ENCODE measurements at places on chromosomes 3 and 15.

- DNase-seq = no peak
These were observed 251.2 kb upstream of the ZPLD1 start for GRCh38 chr3:102183623-102184022.

GRCh38 chr15:99180086-99180963, 69.1 kb downstream of the TTC23 start:
- DNase-seq = no peak

GRCh38 chr3:127763816-127764215, 58.5 kb downstream of the MGLL start:
- no peak for DNase-seq

DNA sequence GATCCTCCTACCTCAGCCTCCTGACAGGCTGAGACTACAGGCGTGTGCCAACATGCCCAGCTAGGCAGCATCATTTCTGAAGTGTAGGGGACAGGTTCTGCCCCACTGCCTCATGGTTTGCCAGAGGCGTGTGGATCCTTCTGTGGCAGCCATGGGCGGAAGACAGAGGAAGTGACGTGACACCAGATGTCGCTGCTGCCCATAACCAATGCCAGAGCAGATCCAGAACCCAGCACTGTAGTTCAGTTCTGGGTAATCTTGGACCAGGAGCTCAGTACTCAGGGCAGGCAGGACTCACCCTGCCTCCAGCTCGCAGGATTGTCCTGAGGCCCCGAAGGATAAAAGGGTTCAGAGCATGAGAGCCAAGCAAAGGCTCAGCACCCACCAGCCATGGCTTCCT, 8.2 kb downstream of the RBPMS2 start:
- no peak for DNase-seq

DNA sequence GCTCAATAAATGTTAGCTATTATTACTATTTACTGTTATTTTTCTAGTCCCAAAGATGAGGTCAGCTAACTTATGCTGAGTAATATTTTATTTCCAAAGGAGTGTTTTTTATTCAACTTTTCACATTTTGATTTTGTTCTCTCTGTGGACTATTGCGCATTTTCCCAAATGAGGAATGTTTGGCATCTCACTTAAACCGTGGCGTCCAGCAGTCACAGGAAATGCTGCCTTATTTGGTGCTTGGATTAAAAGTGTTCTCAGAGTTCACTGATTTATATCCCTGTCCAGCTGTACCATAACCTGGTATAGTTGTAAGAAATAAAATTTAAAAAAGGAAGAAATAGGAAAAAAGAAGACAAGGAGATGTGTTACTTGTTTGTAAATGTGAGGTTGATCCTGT, 166.8 kb downstream of the THSD4 start:
- DNase-seq = no peak

GRCh38 chr15:91950054-91950453, 96.5 kb downstream of the SLCO3A1 start:
- no peak for DNase-seq

GRCh38 chr3:242602-243355, 46.2 kb downstream of the CHL1 start:
- no peak for DNase-seq

DNA sequence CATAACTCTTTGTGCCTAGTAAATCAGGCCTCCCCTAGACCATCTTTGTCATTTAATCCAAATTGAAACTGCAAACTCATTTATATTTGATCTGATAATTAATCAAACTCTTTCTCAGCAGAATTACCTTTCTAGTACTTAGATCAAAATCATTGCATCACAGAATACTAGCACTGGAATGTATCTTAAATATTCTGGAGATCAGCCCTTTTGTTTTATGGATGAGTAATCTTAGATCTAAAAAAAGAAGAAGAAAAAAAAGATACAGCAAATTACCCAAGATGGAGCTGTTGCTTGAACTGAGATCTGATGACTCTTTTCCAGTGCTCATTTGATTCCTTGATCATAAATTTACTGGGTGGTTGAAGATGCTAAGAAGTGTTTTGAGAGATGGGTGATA, 47.9 kb downstream of the NAALADL2 start:
- peak; percentile 57 for DNase-seq

- no peak for DNase-seq
These were observed 489.0 kb upstream of the CDIN1 start for GRCh38 chr15:36090286-36090946.

GRCh38 chr3:59189526-59189925, 139.7 kb upstream of the CFAP20DC start:
- peak; percentile 76 for DNase-seq

DNA sequence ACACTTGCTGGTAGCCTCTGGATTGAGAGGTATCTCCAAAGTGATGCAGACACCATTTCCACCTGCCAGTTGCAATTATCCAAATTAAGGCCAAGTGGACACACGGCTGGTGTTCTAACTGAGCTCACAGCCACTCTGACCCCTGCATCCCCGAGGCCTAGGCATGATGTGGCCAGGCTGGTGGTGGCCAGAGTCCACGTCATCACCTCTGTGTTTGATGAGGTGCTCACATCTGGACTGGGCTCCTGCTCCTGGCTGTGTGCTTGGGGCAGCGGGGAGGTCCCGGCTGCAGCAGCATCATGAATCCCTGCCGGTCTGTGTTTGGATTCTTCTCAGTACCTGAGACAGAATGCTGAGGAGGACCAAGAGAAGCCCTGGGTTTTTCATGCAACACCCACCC, 4.9 kb downstream of the OXTR start:
- DNase-seq = no peak

DNA sequence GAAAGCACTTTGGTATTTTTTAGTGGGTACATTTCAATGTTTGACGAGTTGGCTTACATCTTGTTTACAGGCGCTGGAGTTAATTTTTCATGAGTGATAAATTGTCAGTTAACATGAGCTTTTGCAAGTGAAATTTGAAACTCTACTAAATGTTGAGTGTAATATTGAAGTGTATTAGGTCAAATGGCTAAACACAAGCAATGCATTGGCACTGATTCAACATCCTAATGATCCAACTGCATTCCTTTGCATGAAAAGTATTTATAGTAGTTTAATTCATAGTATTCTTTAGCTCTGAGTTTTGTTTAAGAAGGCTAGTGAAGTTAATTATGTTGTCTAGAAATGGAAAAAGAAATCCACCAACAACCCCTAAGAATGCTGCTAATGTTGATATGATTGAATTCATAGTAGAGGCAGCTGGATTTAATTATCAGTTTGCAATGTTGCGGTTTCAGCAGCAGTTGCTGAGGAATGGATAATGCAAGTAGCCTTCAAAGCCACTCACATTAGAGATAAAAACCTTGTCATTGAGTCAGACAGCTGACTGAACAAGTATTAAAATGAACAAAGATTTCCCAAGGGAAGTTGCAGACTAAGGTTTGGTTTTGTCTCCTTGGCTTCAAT, 245.6 kb upstream of the GOLIM4 start:
- peak; percentile 28 for DNase-seq

- no peak for DNase-seq
These were observed 214.4 kb upstream of the CBLB start for GRCh38 chr3:106083207-106083606.

DNA sequence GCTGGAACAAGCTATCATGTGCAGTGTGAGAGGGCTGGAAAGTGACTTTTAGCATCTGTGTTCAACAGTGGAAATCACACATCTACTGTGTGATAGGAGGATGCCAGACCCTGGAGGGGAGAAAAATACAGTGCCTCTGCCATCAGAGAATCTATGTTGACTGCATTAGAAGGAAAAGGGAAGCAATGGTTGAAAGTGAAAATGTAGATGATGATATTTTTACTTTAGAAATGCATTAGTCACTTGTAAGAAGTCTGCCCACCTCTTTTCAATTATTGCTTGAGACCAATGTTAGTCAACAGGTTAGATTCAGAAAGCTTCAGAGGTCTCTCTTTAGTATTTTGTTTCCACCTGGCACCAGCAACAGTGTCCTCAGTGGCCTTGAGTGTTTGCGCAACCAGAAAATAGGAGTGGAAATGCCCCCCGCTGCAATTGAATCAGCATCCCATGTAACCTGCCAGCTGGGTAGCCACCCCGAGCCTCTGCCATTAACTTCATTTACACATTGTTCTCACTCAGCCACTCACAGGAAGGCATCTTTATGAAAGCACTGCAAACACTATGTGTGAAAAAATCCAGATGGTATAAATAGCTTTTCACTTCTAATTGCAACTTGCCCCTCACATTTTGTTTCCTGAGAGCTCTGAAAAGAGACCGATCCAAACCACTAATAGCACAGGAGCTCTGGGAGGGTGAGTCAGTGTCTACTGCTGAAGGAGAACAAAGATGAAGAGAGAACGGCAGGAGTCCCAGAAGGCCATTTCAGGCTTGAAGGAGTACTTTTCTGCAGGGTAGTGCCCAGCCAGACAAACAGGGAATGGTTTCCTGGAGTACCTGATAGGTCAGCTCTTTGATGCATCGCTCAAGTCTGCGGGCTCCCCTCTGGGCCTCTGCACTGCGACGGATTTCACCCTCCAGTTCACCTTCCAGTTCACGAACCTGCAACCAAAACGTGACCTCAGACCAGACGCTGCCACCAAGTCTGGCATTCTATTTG, 92.1 kb downstream of the HHLA2 start:
- no peak for DNase-seq

DNA sequence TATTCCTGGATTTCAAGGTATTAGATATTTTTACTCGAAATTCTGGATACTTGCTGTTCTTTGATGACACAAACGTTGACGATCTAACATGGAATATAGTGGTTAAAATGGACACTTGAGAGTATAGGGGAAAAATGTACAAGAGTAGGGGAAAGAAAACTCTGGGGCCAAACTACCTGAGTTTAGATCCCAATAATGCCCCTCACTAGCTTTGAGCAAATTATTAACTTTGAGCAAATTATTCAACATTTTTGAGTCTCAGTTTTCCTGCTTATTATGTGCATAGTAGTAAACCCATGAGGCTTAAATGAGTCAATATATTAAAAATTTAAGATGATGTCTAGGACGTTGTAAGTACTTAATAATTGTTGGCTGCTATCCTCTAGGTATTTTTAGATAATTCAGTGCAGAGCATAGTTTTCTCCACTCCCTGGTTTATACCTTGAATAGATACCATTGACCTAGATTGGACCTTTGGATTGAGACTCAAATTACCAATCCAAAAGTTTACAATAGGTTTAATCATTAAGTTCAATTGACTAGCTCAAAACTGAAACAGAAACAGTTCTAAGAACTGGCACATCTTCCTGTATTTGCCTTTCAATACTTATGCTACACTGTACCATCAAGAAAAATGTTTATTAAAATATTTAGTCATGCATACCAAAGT, 4.5 kb downstream of the ADGRG7 start:
- no peak for DNase-seq

DNA sequence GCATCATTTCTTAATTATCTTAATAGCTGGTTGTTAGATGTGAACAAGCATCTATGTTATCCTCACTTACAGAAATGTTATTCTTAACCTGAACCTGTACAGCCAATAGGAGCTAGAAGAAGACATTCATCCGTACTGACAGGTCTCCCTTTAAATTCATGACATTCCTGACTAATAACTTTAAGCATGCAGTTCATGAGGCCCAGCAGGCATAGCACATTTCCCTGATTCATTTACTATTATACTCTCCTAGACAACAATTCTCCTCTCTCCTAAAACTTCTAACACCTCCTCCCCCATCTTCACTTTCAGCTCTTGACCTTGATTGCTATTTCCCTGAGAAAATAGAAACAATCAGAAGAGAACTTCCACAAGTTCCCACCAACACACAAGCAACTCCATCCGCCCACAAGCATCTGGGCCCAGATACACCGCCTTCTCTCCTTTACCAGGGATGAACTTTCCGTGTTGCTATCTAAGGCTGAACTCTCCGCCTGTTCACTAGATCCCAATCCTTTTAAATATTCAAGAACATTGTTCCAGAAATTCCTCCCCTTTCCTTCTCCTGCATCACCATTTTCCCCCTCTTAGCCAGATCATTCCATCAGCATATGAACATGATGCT, 62.9 kb upstream of the SPRED1 start:
- DNase-seq = no peak

GRCh38 chr3:64561325-64561843, 126.4 kb downstream of the ADAMTS9 start:
- DNase-seq = no peak

- DNase-seq = no peak
These were observed 23.2 kb downstream of the GPR176 start for GRCh38 chr15:39896846-39897245.

DNA sequence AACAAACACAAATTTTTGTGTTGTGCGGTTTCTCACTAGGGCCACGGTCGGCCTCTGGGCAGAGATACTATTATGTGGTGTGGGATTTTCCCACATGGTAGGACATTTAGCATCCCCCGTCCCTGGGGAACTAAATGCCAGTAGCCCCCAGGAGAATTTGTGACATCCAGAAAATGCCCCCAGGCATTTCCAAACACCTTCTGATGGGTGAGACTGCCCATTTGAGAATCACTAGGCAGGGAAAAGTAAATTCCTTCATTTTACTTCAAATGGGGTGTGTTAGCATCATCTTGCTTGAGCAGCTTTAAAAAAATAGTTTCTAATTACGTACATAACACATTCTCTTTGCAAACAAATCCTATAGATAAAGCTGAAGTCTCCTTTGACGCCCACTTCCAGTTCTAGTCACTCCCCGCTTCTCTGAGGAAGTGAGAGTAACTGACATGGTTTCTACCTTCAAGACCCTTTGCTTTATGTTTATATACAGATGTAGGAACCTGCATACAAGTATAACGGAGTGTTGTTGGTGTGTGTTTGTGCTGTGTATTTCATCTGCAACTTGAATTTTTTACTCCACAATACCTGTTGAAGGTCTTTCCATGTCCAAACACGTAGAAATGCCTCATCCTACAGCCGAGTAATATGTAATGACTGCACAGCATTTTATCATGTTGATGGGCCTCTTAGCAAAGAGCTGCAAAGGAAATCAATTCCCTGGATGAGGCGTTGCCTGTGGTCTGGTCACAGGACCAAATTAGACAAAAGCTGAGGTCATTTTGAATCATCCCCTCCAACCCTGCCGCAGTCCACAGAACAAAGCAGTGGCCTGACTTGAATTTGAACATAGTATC, 31.4 kb upstream of the ZBTB38 start:
- peak; percentile 99 for DNase-seq

GRCh38 chr15:68318008-68318835, 40.7 kb downstream of the FEM1B start:
- no peak for DNase-seq

DNA sequence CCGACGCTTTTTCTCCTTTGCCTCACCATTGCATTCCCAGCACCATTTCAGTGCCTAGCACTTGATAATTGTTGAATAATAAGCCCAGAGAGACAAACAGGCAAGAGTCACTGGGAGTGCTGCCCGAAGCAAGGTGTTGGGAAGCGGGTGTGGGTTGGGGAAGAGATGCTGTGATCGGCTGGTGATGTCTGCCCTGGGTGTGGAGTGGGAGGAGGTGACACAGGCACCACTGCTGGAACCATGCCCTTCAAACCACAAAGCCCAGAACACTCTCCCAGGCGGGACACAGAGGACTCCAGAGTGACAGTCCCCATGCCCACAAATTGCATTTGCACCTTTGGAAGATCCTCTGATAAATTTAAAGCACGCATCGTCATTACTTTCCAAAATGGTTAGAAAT, 148.2 kb downstream of the CHSY1 start:
- no peak for DNase-seq

DNA sequence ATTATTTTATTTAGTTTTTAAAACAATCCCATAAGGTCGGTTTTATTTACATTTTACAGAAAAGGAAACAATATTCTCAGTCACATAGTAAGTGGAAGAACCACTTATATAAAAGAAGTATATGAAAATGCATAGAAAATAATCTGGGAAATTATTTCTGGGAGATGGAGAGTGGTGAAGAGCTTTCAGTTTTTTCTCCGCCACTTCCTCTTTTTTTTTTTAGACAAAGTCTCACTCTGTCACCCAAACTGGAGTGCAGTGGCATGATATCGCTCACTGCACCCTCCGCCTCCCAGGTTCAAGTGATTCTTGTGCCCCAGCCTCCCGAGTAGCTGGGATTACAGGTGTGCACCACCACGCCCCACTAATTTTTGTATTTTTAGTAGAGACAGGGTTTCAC, 21.2 kb downstream of the RAD51 start:
- DNase-seq = no peak

Measured in bronchial epithelial cell (primary cell).